Neural crest cell (in vitro differentiated cells): ENCODE measurements at places on chromosomes 13 and 19.
A peak's percentile ranks its signal among the peaks of the same experiment; 100 is the strongest.

DNA sequence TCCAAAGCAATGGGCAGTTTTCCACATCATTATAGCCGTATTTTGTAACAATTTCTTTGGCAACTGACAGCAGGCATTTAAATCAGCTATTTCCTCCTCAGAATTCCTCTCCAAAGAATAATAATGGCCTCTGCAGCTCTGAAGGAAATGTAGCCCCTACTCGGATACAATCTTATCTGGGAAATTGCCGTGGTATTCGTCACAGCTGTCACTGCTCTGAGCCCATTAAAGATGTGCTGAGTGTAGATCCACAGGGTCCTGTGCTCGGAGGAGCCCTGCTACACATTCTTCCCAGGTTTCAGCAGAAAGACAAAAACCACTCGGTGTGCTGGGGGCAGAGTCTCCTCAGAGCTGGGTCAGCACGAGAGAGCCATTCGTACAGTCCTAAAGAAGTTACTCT lies 33.1 kb downstream of the MZT1 start:
- no peaks in the 10 kb centered on the region for H3K4me1 ChIP-seq
- no peak overlapping the region for H3K4me3 ChIP-seq
- H3K27me3 ChIP-seq, result no peaks in the 10 kb centered on the region
- no peak overlapping the region for H3K27ac ChIP-seq
- no peaks in the 10 kb centered on the region for H3K36me3 ChIP-seq

DNA sequence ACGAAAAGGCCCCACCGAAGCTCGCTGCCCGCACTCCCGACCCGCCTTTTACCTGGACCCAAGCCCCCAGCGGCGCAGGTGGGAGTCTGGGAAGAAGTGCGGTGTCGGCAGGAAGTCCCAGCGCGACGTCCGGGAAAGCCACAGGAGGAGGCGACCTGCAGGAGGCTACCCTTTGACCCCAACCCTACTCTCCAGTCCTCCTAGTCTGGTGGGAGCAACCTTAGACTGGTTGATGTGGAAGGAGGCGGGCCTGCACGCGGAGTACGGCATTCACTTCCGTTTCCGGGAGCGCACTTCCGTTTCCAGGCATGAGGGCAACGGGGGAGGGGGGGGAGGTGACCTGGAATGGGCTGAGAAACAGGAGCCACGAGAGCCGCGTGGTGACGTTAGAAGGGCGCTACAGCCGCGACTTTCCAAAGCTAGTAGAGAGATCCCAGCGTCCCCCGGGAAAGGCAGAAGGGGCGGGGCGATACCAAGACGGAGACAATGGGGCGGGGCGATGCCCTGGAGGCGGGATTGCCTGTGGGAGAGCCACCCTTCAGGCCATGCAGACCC lies 28.5 kb downstream of the ZNF266 start:
- H3K27ac ChIP-seq, result no peak overlapping the region
- H3K4me1 ChIP-seq, result no peaks in the 10 kb centered on the region
- H3K36me3 ChIP-seq, result peaks cover 26% of the 10 kb centered on the region
- no peak for DNase-seq
- H3K27me3 ChIP-seq, result no peaks in the 10 kb centered on the region

DNA sequence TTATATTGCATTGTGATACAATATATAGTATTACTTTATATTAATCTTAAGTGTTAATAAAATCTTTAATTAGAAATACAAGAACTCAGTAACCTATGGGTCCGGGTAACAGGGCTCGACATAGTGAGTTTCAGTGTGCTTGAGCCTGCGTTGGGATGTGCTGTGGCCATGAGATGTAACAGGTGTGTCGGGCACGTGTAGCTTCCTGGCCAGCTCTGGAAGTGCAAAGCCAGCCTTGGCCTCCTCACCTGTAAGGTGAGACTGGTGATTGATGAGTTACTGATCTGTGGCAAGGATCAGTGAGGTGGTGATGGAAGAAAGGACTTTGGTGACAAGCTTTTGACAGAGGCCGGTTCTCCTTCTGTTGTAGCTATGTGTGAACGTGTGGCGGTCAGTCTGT lies 19.2 kb downstream of the ATP4B start:
- no peak for DNase-seq
- H3K4me3 ChIP-seq, result peak overlapping the region; percentile 8
- H3K36me3 ChIP-seq, result peaks cover 56% of the 10 kb centered on the region
- no peaks in the 10 kb centered on the region for H3K27me3 ChIP-seq
- no peak overlapping the region for H3K27ac ChIP-seq
- H3K4me1 ChIP-seq, result no peaks in the 10 kb centered on the region

DNA sequence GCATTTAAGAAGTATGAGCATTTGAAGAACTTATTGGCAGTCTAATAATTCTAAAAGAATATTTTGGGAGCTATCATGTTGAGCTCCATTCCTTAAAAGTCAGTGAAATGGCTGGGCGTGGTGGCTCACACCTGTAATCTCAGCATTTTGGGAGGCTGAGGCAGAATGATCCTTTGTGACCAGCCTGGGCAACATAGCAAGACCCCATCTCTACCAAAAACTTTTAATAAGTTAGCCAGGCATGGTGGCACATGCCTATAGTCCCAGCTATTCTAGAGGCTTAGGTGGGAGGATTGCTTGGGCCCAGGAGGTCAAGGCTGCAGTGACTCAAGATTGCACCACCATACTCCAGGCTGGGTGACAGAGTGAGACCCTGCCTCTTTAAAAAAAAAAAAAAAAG lies 8.0 kb downstream of the COG6 start:
- H3K27ac ChIP-seq, result no peak overlapping the region
- no peaks in the 10 kb centered on the region for H3K27me3 ChIP-seq
- H3K4me3 ChIP-seq, result no peak overlapping the region
- peaks cover 5% of the 10 kb centered on the region for H3K36me3 ChIP-seq

DNA sequence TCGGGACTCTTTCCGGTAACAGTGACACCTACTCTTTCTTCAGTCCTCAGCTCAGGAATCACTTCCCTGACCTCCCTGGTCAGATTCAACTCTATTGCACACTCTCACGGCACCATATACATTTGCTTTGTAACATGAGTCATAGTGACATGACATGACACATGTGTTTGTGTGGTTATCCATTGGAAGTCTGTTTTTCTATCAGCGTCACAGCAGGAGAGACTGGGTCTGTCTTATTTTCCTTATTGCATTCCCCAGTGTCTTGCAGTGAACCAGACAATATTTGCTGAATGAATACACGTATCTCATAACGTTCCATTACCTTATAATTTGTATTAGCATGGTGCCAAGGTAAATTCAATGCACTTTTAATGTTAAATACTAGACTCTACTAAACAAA lies 102.0 kb downstream of the DCLK1 start:
- peaks cover 2% of the 10 kb centered on the region for H3K36me3 ChIP-seq
- no peak overlapping the region for H3K27ac ChIP-seq
- no peak for DNase-seq

- no peak for DNase-seq
- no peak overlapping the region for H3K4me3 ChIP-seq
- H3K27ac ChIP-seq, result peak overlapping the region; percentile 91
- peaks cover 35% of the 10 kb centered on the region for H3K4me1 ChIP-seq
Observed at GRCh38 chr13:112783978-112784371, 94.1 kb downstream of the ATP11A start.

- no peaks in the 10 kb centered on the region for H3K36me3 ChIP-seq
- H3K4me1 ChIP-seq, result no peaks in the 10 kb centered on the region
- no peak for DNase-seq
Observed at GRCh38 chr19:46181388-46181779, 33.3 kb downstream of the IGFL2 start.

DNA sequence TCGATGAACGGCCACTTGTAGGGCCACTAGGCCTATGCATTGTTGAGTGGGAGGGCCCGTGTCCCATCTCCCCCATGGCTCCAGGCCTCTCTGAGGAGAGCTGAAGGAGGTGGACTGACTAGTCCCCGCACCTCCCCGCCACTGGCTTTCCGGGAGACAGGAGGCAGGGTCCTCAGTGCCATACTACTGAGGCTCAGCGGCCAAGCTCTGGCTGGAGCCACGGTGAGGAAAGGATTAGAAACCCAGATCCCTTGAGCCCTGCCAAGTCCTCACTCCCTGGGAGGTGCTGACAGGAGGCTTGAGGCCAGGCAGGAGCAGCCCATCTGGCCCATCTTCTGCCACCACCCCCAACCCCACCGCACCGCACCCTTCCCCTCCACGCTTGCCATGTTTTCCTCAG lies 29.0 kb downstream of the CCDC8 start:
- peaks cover 7% of the 10 kb centered on the region for H3K4me1 ChIP-seq
- H3K4me3 ChIP-seq, result no peak overlapping the region
- H3K36me3 ChIP-seq, result peaks cover 41% of the 10 kb centered on the region

DNA sequence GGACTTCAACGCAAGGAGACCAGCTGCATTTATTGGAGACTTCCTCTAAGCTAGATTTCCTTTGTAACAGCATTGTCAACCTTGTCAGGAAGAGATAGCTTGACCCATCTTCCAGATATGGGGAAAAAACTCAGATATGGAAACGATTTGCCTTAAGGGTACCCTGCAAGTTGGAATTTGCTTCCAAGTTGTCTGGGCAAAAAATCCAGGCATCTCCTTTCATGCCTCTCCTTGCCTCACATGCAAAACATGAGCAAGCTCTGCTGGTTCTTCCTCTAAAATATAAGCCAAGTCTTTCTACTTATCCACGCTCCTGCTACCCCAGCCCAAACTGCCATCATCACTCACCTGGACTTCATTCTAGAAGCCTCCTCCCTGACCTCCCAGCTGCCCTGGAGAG lies 6.4 kb upstream of the DNMT1 start:
- H3K27ac ChIP-seq, result no peak overlapping the region
- H3K4me1 ChIP-seq, result no peaks in the 10 kb centered on the region
- H3K36me3 ChIP-seq, result no peaks in the 10 kb centered on the region
- no peak overlapping the region for H3K4me3 ChIP-seq
- no peaks in the 10 kb centered on the region for H3K27me3 ChIP-seq

DNA sequence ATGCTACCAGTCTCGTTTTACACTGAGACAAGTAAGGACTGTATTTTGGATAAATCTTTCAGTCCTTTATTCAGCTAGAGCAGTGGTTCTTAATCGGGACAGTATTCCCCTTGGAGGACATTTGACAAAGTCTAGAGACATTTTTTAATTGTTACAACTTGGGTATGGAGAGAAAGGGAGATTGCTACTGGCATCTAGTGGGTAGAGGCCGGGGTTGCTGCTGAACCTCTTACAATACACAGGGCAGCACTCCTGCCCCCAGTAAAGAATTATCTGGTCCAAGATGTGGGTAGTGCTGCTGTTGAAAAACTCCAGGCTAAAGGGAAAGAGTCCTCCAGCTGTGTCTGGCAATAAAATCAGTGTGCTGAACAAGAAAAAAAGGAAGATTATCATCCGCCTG lies 334.8 kb downstream of the SLC7A1 start:
- no peak overlapping the region for H3K27ac ChIP-seq
- H3K36me3 ChIP-seq, result no peaks in the 10 kb centered on the region
- H3K4me1 ChIP-seq, result no peaks in the 10 kb centered on the region
- H3K4me3 ChIP-seq, result no peak overlapping the region

DNA sequence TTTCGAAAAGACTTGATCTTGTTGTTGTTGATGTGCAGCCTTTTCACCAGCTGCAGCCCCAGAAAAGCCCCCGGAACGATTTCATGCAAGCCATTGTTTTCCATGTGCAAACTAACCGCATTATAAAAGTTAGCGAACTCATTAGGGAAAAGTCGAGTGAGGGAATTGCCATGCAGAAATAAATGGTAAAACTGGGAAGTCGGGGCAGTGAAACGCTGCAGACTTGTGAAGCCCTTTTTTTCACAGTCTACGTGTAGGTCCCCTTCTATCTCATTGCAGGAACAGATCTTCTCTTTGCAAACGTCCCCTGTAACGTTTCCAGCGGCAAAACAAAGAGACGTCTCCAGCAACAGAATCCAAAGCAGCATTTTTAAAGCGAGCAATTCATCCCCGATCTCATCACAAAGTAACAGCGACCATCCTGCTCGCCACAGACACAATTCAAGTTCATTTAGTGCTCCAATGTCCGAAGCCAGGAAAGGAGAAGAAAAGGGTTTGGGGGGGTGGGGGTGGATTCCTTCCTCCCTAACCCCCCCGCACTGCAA lies 1.1 kb downstream of the SLITRK1 start:
- no peak overlapping the region for H3K27ac ChIP-seq
- peaks cover 3% of the 10 kb centered on the region for H3K36me3 ChIP-seq
- H3K4me3 ChIP-seq, result peak overlapping the region; percentile 89
- H3K27me3 ChIP-seq, result peaks cover 71% of the 10 kb centered on the region

- no peak overlapping the region for H3K27ac ChIP-seq
- H3K4me3 ChIP-seq, result peak overlapping the region; percentile 77
- peak; percentile 80 for DNase-seq
- H3K36me3 ChIP-seq, result peaks cover 33% of the 10 kb centered on the region
- H3K27me3 ChIP-seq, result peaks cover 13% of the 10 kb centered on the region
Observed at GRCh38 chr19:11125994-11126685, 29.4 kb downstream of the SPC24 start.

- H3K4me1 ChIP-seq, result peaks cover 5% of the 10 kb centered on the region
- no peak for DNase-seq
- H3K4me3 ChIP-seq, result no peak overlapping the region
- H3K27me3 ChIP-seq, result no peaks in the 10 kb centered on the region
- no peak overlapping the region for H3K27ac ChIP-seq
- no peaks in the 10 kb centered on the region for H3K36me3 ChIP-seq
Observed at GRCh38 chr19:33332248-33332647, 29.9 kb upstream of the CEBPA start.

DNA sequence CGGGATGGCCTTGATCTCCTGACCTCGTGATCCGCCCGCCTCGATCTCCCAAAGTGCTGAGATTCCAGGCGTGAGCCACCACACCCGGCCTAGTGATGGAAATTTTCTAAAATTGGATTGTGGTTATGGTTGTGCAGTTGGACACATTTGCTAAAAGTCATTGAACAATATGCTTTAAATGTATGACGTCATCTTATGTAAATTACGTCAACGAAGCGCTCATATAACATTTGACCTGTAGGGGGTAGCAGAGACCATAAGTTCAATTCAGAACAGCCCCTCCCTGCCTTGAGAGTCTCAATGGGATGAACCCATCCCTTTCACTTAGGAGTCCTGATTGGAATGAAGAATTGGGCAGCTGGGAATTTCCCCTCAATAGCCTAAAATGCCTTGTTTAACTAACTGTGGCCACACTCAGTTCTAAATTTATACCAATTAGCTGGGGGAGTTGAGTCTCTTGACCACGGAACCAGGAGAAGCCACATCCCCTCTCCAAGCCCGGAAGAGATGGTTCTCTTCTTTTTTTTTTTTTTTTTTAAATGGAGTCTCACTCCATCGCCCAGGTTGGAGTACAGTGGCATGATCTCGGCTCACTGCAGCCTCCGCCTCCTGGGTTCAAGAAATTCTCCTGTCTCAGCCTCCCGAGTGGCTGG lies 15.2 kb upstream of the TLE6 start:
- no peak overlapping the region for H3K4me3 ChIP-seq
- peaks cover 34% of the 10 kb centered on the region for H3K27me3 ChIP-seq
- no peak overlapping the region for H3K27ac ChIP-seq
- DNase-seq, result peak; percentile 67
- peaks cover 5% of the 10 kb centered on the region for H3K4me1 ChIP-seq

GRCh38 chr13:104057861-104058260 lies 991.6 kb upstream of the SLC10A2 start:
- no peaks in the 10 kb centered on the region for H3K4me1 ChIP-seq
- DNase-seq, result no peak
- H3K4me3 ChIP-seq, result no peak overlapping the region
- no peaks in the 10 kb centered on the region for H3K27me3 ChIP-seq

- H3K27me3 ChIP-seq, result no peaks in the 10 kb centered on the region
- no peak for DNase-seq
- peaks cover 62% of the 10 kb centered on the region for H3K4me1 ChIP-seq
- H3K4me3 ChIP-seq, result peak overlapping the region; percentile 65
- peak overlapping the region; percentile 97 for H3K27ac ChIP-seq
Observed at GRCh38 chr19:10892256-10892655, 20.9 kb downstream of the CARM1 start.

GRCh38 chr13:90154311-90154960 lies 1193.1 kb upstream of the MIR17HG start:
- H3K4me1 ChIP-seq, result no peaks in the 10 kb centered on the region
- no peak for DNase-seq

- no peaks in the 10 kb centered on the region for H3K36me3 ChIP-seq
- H3K27ac ChIP-seq, result no peak overlapping the region
- no peaks in the 10 kb centered on the region for H3K4me1 ChIP-seq
- H3K27me3 ChIP-seq, result no peaks in the 10 kb centered on the region
- no peak overlapping the region for H3K4me3 ChIP-seq
Observed at GRCh38 chr13:47594833-47595232, 406.2 kb downstream of the SUCLA2 start.
